ENCODE measurements at places on chromosomes 7 and 10.

DNA sequence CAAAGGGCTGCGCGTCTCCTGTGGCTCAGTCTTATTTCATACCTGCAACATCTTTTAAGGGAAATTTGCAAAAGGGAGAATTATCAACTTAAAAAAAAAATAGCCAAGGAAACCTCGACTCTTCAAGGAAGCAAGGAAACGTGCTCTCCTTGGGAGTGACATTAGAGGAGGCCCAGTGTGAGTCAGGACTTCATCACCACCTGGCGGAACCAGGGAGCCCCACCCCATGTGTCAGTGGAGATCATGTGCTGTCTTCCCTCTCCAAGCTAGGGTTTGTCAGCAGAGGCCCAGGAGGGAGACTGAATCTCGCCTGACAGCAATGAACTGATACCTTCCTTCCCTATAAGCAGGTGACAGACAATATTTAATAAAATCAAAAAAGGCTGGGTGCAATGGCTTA, 28.9 kb downstream of the POR start:
- no peak for DNase-seq

GRCh38 chr10:93272884-93273675, 199.4 kb downstream of the CYP26A1 start:
- DNase-seq, result no peak

GRCh38 chr10:83934062-83934461, 205.2 kb upstream of the GHITM start:
- DNase-seq, result no peak

- DNase-seq, result no peak
Measured at GRCh38 chr10:7492660-7493046, 81.8 kb upstream of the SFMBT2 start.

GRCh38 chr7:44767134-44767911, 18.7 kb downstream of the ZMIZ2 start:
- DNase-seq, result no peak

GRCh38 chr7:36906956-36907635, 182.8 kb upstream of the AOAH start:
- DNase-seq, result no peak

DNA sequence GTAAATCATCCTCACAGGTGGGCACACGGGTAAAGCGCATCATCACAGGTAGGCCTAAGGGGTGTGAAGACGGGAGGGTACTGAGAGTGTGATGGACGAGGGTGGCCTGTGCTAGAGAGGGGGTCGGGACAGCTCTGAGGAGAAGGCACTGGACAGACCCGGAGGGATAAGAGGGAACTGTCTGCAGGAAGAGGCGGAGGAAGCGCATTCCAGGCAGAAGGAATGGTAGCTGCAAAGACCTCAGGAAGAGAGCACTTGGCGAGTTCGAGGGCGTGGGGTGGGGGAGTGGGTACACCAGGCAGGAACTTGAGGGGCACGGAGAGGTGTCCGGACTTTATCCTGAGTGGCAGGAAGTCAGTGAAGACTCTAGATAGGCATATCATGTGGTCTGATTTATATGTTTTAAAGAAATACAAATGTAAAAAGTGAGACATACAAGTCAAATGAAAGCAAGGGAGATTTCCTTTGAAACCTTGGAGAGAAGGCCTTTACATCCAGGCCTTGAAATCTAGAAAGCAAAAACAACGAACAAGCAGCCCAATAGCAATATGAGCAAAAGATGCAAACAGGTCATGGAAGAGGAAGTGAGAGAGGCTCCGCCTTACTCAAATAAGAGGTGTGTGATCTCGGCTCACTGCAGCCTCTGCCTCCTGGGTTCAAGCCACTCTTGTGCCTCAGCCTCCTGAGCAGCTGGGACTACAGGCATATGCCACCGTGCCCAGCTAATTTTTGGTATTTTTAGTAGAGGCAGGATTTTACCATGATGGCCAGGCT, 3.6 kb downstream of the LHPP start:
- DNase-seq, result no peak

DNA sequence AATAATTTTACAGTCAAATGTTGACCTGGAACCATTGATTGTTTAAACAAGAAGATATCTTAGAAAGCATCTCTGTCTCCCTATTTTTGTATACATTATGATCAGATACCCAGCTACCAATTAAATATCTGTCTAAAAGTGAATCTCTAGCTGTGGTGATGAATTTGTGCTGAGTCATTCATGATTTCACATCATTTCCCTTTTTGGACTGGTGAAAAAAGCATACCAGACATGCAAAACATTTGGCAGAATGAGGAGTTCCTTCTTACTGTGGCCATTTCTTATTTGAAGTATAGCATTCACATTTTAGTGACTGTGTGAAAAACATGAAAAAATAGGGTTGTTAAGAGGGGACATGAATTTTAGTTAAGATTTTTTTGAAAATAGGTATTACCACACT, 98.0 kb upstream of the GATA3 start:
- DNase-seq, result no peak

- DNase-seq, result no peak
Measured at GRCh38 chr7:127807829-127808228, 155.8 kb downstream of the SND1 start.

GRCh38 chr7:8177109-8177933, 84.6 kb downstream of the ICA1 start:
- no peak for DNase-seq

DNA sequence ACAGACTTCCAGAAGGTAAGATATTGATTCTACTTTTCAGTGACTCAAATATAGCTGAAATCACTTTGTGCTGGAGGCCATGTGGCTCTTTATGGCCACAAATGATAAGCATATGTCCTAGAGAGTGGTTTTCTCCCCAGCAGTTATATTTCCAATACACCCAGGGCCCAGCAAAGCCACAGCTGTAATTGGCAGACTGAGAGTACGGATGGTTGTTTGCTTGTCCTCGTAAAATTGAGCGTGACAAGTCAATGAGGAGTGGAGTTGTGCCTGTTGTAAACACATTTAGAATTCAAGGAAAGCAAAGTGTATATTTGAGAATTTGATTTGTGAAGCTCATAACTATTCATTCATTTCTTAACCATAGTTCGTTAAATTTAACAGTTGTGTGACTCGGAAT, 201.8 kb downstream of the LHFPL3 start:
- no peak for DNase-seq

- DNase-seq, result no peak
Measured at GRCh38 chr10:93652857-93653256, 40.5 kb downstream of the PDE6C start.

GRCh38 chr7:102156867-102157266, 129.8 kb upstream of the SH2B2 start:
- DNase-seq, result no peak

GRCh38 chr7:27647046-27647445, 15.6 kb downstream of the HIBADH start:
- DNase-seq, result no peak

DNA sequence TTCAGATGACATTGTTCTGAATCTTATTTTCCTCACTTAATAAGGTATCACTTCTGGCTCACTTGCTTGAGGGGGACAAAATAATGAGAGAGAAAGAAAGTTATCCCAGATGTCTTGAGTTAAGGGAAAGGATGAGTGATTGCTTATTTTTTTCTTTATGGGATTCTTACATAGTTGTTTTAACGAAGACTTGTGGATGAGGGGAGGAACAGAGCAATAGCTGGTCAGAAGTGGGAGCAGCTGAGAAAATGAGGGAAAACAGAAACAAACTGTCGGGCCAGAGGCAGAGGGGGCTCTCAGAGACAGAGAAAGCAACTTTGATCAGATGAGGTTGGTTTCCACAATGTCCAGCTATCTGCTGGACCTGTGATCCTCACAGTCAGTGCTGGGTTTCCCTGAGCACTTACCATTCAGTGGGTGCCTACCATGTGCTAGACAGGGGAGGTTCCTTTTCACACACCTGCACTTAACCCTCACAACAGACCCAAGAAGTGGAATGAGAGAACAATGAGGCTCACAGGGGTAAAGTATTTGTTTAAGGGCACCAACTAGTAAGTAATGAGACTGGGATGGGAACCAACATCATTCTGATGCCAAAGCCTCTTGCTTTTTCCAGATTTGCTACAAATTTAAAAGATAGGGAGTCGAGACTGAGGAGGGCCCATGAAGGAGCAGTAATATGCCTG, 64.2 kb downstream of the BICC1 start:
- peak; percentile 46 for DNase-seq

DNA sequence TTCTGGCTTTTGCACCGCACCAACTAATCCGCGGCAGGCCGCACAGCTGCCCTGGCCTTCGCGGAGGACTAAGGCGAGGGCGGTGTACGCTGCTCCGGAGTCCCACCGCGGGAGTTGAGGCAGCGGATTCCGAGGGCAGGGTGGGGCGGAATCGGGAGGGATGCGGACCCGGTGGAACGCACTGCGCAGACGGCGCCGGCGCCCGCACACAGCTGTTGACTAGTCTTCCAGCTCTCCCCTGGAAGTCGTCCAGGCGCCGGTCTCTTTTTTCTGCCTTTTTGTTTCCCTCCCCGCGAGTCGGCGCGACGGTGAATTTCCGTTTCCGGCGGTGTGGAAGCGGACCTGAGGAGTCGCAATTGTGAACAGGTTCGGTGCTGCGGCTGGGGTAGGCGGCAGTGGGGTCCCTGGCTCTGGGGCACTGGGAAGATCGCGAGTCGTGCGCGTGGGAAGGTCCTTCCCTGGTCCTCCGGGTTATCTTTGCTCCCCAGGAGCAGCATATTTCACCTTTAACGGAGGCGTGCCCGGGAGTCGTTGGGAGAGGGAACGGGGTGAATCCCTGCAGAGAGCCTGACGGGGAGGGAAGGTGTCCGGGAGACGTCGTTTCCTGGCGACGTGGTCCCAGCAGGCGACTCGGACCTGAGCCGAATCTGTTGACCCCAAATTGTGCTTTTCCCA, at the start of gene ASAH2B:
TSS of gene ASAH2B (plus strand) at position 319 of the 675 bp plus-strand sequence. CDS start 5,195 bp downstream, outside the sequence.
- DNase-seq, result peak; percentile 22

DNA sequence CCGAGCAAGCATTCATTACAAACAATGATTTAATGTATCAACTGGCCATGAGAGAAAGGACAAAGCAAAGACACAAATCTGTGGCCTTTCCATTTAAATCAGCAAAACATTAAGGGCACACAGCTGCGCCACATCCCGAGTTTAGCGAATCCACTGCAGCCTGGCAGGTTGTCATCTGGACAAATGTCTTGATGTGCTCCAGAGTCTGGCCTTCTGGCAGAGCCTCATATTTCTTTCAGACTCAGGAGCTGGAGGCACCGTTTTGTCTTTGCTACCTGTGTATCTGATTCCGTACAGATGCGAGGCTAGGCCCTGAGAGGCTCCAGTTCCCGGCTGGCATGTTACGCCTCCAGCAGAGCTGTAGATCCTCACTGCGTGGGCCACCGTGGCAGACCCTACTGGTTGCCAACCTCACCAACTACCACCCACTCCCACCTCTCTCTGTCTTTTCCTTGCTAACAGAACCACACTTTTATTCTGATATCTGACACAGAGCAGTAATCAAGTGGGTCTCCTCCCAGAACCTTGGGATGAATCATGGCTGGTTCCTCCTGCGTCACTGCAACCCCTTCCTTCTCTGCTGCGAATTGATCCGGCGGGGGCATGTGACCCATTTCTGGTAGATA, 40.9 kb upstream of the EFCAB10 start:
- no peak for DNase-seq

DNA sequence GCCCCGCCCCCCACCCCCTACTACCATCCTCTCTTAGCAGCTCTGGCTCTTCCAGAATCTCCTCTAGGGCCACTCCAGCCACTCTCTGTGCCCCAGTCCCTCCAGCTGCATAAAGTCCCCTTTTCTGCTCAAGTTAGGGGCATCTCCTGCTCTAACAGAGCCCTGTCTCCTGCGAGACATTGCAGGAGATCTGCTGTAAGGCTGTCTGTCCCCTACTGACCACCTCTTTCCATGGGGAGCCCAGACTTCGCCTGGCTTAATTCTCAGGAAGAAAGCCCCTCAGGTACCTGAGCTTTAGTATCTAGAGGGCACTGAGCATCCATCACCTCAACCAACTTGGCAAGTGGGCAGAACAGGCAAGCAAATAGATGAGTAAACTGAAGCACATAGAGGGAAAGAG, 200.7 kb upstream of the ZMIZ1 start:
- no peak for DNase-seq

- no peak for DNase-seq
Measured at GRCh38 chr10:49070701-49071100, 44.6 kb downstream of the VSTM4 start.

- DNase-seq, result no peak
Measured at GRCh38 chr10:1054684-1055083, 1.5 kb upstream of the WDR37 start.

- DNase-seq, result peak; percentile 66
Measured at GRCh38 chr7:130996833-130997231, 262.8 kb upstream of the KLF14 start.

GRCh38 chr7:25006276-25006675, 26.3 kb upstream of the OSBPL3 start:
- no peak for DNase-seq

- DNase-seq, result no peak
Measured at GRCh38 chr7:142482891-142483658, 225.2 kb upstream of the PRSS58 start.

DNA sequence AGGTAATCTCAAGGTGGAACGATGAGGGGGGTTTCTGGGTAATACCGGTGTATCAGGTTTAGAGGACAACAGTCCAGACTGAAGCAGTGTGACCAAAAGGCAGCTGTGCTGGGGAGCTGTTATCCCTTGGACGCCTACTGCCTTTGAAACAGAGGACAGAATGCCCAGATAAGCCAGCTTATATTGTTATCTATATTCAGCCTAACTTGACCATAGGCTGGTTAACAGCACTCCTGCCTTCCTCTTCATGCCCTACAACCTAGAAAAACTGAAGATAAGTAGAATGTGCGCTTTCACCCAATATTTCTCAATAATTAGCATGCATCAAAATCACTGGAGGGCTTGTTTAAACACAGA, 44.9 kb downstream of the IL6 start:
- no peak for DNase-seq

DNA sequence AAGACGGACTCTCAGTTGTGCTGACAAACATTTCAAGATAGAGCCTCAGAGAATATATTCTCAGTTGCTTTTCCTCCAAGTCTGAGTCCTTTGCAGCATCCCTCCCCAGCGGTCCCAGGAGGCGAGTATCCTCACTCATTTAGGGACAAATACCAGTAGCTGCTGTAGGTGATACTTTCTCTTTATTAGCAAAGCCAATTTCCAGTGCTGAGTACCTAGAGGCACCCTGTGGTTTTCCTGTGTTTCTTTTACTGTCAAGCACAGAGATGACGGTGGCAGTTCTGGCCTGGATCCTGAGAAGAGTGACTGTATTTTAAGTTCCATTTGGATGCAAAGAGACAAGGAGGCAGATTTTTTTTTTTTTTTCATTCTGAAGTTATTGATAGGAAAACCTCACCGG, 1058.4 kb downstream of the SORCS3 start:
- no peak for DNase-seq

- DNase-seq, result no peak
Measured at GRCh38 chr10:60334991-60335390, 54.7 kb downstream of the ANK3 start.

GRCh38 chr7:123649964-123650363, 5.7 kb upstream of the LMOD2 start:
- no peak for DNase-seq

All from NCI-H2029 treated with DMSO at 0.1 percent for 48 hours (cell line).